ENCODE measurements at places on chromosomes 11 and 22. TPM values are rescaled to one million over a fixed set of nuclear protein-coding genes. Genes with fewer than 3 reads are reported as not detected.
A peak's percentile ranks its signal among the peaks of the same experiment; 100 is the strongest.

DNA sequence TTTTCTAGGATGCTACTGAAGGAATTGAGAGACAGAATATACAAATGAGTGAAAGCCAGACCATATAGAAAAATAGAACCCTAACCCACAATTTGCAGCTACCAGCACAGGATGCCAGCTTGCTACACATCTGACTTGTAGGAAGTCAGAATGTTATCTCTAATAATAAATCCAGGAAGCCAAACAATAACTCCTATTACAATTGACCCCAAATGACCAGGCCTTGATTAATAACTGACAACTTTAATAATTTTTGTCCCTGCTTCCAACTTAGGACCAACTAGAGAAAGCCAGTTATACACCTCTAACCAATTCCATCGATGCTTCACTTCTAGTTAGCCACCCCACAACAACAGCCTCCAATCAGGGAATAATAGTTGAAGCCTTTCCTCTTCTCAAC lies 193.4 kb downstream of the CASP12 start:
- DNase-seq: no peak

DNA sequence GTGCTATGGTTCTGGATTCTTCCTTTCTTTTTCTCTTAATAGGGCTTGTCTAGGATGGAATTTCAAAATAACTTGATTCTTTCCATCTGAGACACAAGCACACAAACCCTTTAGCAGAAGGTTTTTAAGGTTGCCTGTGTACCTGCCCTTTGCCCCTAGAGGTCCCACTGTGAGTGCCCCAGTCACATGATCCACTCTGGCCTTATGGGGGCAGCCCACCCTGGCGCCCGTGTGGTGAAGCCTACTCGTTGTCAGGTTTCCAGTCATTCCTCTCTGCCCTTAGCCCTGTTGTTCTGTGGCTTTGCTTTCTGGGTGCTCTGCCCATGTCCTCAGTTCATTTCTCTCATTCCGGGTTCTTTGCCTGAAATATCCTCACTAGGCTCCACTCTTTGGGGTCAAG lies 51.8 kb downstream of the ZNRF3 start:
- no peak for DNase-seq

DNA sequence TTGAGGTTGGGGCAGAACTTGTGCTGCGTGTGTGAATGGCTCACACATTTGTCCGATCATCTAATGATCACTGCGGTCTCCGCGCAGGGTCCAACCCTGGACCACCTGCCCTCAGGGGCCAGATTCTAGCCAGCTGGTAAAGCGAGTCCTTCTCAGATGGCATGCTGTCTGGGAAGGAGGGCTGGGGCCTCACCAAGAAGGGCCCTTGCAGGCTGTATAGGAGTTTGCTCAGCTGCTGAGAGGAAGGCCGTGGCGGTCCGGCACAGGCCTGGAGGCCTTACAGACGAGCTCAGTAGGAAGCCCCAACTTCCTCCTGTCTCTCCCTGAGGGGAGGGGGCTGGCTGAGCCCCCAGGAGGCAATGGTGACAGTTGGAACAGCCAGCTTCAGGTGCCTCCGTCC lies 13.7 kb downstream of the PHLDA2 start:
- no peak for DNase-seq

DNA sequence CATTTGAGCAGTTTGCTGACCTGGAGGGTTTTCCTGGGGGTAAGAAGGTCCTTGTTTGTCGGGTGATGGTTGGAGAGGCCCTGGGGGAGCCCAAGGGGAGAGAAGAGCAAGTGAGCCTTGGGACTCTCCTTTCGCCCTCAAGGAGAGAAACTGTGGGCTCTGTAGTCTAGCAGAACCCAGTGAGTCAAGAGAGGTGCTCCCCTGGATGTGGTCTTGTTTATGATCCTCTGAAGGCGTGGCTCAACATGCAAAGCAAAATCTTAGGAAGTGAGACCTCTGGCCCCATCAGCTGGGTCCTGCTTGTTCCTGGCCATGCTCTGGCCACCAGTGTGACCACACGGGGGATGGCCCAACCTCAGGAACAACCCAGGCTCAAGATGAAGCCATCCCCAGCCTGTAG lies 66.5 kb upstream of the ALX4 start:
- no peak for DNase-seq

GRCh38 chr11:95306801-95307200 lies 75.8 kb upstream of the SESN3 start:
- no peak for DNase-seq

ATP6V1E1 gene
- total RNA-seq: 75.3 TPM

DNA sequence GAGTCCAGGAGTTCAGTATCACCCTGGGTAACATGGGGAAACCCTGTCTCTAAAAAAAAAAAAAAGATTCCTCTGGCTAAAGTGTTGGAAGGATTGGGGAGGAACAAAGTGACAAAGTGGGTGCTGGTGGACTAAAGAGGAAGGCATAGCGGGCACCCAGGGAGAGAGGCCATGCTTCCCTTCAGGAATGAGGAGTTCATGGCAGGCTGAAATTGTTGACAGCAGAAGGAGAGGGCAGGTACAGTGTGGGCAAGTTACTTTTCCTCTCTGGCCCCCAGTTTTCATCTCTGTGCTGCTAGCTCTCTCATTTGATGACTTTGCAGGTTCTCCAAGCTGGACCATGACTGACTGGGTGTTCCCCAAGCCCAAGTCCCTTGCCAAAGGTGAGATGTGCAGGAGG lies 4.4 kb upstream of the SYT13 start:
- DNase-seq: no peak

GRCh38 chr11:122784325-122784955 lies 53.9 kb upstream of the CRTAM start:
- DNase-seq: no peak

GRCh38 chr11:36365907-36366306 lies 69.8 kb downstream of the PRR5L start:
- DNase-seq: peak; percentile 36

GRCh38 chr11:74838188-74838587 lies 89.5 kb downstream of the RNF169 start:
- DNase-seq: no peak

SEPTIN3 gene
- total RNA-seq: 0.89 TPM

DNA sequence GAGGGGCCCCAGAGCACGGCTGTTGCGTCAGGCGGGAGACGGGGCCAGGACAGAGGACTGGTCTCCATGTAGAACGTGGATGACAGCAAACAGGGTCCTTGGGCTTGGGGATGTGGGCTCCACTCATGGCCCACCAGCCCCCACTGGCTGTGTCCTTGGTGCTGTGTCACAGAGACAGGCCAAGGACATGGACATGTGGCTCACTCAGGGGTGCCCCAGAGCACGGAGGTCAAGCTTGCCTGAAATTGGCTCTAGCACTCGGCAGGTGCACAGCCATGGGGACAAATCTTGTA lies 14.4 kb downstream of the FADS2 start:
- DNase-seq: no peak

DNA sequence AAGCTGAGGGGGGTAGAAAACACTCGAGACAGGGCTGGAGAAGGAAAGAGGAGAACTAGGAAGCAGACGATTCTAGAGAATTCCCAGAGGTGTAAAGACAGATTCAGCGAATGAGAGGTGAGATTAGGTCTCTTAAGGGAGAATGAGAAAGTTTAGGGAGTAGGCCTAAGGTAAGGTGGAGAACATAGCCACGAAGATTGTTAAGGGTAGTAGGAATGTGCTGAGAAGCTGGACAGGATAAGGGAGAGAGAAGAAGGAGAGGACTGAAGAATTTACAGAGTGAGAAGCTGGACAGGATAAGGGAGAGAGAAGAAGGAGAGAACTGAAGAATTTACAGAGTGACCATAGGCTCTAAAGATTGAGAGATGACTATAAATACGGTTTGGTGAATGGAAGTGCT lies 908 bp downstream of the PPME1 start:
- peak; percentile 25 for DNase-seq

SLC35F2 gene
- 5.5 TPM for total RNA-seq

C11orf91 gene
- total RNA-seq: not detected

DNA sequence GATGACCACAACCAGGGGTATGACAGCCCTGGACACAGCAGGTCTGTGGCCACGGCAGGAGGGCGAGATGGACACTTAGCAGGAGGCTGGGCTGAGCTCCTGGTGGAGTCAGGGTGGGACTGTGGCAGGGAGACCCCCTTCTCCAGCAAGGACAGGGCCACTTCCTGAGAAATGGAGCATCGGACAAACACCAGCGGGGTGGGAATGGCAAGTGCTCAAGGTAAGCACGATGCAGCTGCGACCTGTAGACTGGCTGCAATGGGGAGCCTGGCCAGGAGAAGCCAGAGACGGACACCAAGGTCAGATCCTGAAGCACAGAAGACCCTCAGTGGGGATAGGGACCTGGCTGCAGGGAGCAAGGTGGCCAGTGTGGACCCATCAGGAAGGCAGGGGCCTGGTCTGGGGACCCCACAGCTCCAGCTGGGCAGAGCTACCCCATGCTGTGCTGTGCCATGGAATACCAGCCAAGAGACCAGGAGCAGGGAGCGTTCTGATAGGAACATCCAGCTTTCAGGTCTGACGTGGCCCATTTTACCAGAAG lies 29.2 kb downstream of the RSPH14 start:
- DNase-seq: no peak

DNA sequence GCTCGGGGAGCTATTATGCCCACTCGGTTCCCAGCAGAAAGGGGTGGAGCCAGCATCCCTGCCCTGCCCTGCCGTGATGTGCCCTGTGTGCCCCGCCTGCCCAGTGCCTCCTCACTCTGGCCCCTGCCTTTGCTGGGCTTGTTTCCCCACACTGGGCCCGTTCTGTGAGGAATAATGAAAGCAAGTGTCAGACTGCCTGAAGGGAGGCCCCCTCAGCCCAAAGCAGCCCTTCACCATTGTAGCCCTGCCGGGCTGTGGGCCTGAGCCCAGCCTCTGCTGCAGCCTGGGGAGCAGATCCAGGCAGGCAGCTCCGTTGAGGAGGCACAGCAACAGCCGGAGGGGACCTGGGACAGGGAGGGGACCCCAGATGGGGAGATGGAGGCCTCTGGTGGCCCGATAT lies 20.2 kb upstream of the NEFH start:
- no peak for DNase-seq

- peak; percentile 27 for DNase-seq
Measured at GRCh38 chr22:29914165-29914564, 31.2 kb downstream of the MTMR3 start.

NELL1 gene
- 6.5 TPM for total RNA-seq

DNA sequence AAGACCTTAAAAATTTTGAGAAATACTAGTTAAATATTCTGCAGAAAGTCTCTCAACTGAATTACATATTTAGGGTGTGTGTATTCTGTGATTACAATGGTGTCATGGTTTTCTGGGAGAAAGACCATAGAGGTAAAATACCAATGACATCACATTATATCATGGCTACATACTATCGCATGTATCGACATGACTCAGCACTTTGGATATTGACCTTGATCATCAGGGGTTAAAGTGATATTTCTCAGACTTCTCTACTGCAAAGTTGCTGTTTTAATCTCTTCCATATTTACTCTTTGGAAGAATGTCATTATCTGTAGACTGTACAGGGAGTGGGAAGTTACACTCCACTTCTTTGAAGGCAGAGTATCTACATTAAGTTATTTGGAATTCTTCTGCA lies 1046.6 kb downstream of the FAM181B start:
- DNase-seq: no peak

OR51I1 gene
- total RNA-seq: not detected

GRCh38 chr11:12372111-12372510 lies 5.3 kb upstream of the PARVA start:
- DNase-seq: no peak

DNA sequence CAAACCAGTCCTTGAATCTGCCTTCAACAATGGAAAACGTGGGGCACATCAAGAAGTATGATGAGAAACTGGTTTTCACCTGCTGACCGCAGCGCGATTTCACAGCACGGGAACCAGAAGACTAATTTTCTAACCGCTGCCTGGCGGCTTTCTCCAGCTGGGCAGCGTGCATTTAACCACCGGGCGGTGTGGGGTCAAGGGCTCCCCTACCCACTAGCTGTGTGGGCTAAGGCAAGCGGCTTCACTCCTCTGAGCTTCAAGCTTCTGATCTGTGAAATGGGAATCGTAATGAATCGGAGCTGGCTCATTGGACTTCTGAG lies 4.2 kb downstream of the SHANK2 start:
- DNase-seq: no peak

DNA sequence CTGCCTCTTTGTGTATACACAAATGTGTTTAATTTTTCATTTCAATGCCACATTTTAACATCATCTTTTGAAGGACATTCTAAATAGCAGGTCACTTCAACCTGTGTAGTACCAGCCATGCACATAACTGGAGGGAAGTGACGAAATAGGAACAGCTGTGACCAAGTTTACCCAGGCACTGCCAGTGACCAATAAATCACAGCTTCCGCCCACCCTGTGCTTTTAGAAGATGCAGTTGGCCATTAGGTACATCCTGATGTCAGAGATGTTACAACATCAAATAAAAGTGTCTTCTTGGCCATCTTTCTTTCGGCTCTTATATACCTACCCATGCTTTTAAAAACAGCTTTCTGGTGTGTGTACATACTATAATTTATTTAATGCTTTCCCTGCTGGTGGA lies 7.8 kb downstream of the LDLRAD3 start:
- no peak for DNase-seq

TSSK2 gene
- 0.04 TPM for total RNA-seq

DNA sequence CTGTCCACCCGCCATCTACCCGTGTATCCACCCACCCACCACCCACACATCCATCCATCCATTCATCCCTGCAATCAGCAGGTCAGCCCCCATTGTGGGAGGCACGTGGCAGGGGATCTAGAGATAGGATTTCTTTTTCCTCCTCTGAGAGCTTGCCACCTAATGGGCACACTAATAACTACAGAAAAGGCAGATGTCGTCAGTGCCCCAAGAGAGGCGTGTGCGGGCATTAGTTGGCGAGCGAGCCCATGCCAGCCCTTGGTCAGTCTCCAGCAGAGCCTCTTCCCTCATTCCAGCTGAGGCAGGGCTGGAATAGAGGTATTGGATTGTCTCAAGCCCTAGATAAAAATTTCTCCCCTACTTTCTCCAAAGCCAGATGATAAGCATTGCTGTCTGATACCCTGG lies 9.7 kb downstream of the USP2 start:
- peak; percentile 65 for DNase-seq

GRCh38 chr22:39087881-39088684 lies 9.0 kb upstream of the APOBEC3H start:
- peak; percentile 80 for DNase-seq

CCDC81 gene
- 1.1 TPM for total RNA-seq

DNA sequence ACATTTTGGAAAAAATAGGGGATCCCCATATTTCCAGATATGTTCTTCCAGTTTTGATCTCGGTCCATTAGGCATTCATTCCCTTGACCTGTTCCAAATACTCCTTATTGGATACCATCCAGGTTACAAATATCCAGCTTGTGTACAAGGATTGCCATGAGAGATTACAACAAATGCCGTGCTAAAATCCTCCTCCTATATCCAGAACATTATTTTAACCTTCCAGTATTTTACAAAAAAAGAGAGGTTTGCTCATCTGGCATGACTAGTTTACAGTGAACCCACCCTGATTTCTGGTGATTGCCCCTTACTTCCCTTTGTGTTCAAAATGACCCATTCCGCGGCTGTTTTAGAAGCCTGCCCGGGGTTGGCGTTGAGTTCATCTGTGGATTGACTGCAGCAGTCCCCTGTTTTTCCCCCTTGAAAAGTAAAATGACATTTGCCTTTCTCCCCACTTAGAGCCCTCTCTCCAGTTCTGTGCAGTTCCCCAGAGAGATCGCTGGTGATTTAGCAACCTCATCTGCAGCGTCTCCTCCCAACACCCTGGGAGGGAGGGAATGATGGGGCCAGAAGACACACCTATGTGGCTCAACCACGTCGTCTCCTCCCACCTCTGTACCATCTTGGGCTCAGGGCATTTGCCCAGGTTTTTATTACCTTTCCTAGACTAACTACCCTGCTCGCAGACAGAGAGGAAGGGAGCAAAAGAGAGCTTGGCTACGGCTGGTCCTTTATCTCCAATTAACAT lies 73.6 kb downstream of the DSCAML1 start:
- peak; percentile 22 for DNase-seq

GRCh38 chr11:118321386-118322082 lies 17.0 kb downstream of the CD3E start:
- no peak for DNase-seq

ISX gene
- not detected for total RNA-seq
